ENCODE measurements at places on chromosomes 2 and 18. TPM values are rescaled to one million over a fixed set of nuclear protein-coding genes. Genes with fewer than 3 reads are reported as not detected.

- DNase-seq: peak; percentile 43
Observed at GRCh38 chr2:174846941-174847938, 83.0 kb upstream of the CHRNA1 start.

DNA sequence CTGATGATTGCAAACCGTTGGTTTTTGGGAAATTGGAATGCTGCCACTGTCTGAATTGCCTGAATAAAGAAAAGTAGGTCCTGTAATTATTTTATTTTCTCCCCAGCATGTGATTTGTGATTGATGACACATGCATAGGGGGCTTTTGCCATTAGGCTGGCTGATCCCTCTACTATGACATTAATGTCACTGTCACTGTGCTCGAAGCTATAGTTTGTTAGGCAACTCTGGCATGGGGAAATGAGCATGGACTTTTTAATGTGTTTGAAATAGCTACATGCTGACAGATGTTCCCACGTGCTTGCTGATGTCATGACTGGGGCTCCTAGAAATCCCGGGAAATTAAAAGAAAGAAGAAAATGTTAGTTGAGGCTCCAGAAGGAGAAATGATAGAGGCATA, 99.1 kb downstream of the HRH4 start:
- no peak for DNase-seq

- no peak for DNase-seq
Observed at GRCh38 chr18:28725876-28726275, 548.9 kb upstream of the CDH2 start.

ARHGEF33 gene
- 0.29 TPM for total RNA-seq

TPGS2 gene
- 98.8 TPM for total RNA-seq

TCF23 gene
- total RNA-seq: not detected

CPO gene
- not detected for total RNA-seq

Measured in osteoblast (primary cell).